Inflammatory macrophage (primary cell): ENCODE measurements at places on chromosomes 11 and 22.

- DNase-seq = peak; percentile 95
Measured at GRCh38 chr22:38017272-38017920, 33.0 kb upstream of the SOX10 start.

- no peak for DNase-seq
Measured at GRCh38 chr11:73869332-73869949, 7.2 kb downstream of the COA4 start.

- peak; percentile 48 for DNase-seq
Measured at GRCh38 chr11:65558002-65558929, at the start of gene LTBP3. Gene LTBP3 (minus strand): TSS chr11:65558359. CDS start chr11:65557959, 400 bp downstream.

- peak; percentile 29 for DNase-seq
Measured at GRCh38 chr11:19615341-19616183, 97.1 kb upstream of the NAV2 start.

GRCh38 chr11:112797648-112798293, 163.4 kb upstream of the NCAM1 start:
- DNase-seq = peak; percentile 27

DNA sequence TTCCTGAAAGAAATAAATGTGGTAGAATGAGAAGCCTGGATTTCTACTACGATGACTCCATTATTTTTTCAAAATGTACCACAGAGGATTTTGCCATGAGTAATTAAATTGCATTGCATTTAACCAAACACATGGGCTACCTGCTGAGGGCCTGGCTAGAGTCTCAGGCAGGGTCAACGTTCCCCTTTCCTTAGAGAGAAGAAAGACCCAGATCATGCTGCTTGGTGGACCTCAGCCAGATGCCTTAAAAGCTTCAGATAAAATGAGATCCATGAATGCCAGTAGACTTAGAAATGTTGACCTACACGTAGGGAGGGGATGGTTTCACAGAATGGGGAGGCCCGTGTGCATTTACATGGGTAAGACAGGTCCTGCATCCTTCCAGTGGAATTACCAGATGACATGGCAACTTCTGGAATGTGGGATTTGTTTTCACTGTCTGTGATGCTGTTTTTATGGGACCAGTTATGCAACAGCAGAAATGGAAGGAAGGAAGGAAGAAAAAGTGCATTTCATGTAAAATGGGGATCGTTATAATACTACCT, 1069.4 kb downstream of the NTM start:
- DNase-seq = no peak

DNA sequence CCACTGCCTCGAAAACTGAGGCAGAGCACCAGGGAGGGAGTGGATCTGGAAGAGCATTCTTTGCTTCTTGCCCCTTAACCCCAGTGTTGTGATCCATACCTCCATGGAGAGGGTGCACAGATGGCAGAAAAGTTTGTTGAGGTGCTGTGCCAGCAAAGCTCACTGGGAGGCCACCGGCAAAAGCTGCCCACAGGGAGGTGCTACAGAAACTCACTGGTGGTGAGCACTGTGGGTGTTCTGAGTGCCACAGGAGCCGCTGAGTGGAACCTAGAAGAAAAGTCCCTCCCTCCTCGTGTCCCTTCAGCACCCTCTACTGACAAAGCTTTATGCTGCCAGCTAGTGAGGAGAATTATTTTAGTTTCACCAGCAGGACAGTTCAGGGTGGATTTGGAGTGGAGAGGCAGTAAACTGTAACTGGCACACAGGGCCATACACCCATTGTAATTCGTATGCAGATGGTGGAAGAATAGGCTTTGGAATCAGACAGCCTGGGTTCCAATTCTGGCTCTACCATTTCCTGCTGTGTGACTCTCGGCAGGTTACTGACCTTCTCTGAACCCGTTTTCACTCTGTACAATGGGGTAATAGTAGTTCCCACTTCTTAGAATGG, 84.6 kb downstream of the SWAP70 start:
- DNase-seq = peak; percentile 83
